Activated effector memory CD4-positive, alpha-beta T cell treated with Interleukin-2 at 50 U/mL for 16 hours (primary cell): ENCODE measurements at places on chromosomes 6 and 20.

DNA sequence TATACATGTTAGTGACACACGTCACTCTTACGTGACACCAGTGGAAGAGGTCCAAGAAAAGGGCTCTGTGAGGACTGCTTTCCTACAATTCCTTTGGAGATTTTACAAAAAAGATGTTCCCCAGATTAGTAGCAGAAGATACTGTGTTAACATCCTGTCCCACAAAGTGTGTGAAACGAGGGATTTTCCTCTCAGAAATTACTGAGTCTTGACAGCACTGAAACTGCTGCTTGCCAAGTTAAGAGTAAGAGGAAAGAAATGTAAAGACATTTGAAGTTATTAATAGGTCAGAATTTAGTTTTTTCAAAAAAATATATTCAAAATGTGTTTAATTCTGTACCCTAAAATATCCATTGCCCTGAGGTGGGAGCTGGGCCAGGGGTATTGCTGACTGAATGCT is 58.8 kb upstream of the MAP7 start:
- DNase-seq: no peak

DNA sequence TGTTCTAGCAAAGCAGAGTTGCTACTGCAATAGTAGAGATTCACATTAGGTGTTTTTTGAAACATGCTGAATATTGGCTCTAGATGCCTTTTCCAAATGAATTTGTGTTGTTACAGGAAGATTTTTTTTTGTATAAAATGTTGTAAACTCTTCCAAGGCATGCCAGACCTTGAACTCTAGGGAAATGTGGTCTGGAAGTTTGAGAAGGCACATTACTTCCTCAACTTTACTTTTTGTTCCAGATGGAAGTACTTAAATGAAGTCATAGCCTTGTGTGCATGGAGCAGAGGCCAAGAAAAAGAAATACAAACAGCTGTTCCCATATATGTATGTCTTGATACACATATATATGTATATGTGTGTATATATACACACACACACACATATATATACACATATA is 585.7 kb upstream of the MARCKS start:
- DNase-seq: no peak

DNA sequence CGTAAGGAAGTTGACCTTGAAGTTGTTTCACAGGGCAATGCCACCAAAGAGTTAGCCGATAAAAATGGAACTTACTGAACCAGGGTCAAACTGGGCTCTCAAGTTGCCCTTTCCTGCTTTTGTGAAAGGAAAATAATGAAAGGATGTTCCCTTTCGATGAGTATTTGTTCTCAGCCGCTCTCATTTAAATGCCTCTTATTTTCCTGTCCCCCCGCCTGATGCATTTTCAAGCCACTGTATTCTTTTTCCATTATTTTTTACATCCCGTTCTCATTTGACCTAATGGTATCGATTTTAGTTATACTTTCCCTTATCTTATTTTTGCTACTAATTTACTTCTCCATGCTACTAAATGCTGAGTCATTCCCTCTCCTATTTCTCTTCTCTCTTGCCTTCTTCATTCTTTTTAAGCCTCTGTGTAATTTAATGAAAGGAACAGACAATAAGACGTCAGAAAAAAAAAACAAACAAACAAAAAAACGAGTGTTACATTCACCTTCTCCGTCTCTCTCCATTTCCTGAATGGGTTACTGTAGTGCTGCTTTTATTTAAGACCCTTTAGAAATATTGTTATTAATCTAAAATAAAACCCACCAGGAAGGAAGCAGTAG is 655 bp upstream of the NDUFAF4 start:
- DNase-seq: no peak

DNA sequence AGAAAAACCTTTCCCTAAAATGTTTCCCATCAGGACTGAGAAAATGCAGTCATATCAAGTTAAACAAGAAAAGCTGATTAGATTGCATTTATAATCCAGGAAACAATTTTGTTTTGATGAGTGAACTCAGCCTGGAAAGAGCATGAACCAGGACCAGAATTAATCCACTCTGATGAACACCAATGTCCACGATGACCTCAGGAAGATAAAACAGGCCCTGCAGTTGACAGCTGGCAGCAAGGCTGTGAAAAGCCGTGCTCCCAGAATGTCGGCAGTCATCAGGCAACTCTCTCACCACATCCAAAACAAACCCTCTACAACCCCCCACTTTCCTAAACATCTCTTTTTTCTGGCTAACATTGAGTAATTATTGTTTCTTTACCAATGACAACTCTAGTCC is 74.0 kb upstream of the PROKR2 start:
- no peak for DNase-seq

DNA sequence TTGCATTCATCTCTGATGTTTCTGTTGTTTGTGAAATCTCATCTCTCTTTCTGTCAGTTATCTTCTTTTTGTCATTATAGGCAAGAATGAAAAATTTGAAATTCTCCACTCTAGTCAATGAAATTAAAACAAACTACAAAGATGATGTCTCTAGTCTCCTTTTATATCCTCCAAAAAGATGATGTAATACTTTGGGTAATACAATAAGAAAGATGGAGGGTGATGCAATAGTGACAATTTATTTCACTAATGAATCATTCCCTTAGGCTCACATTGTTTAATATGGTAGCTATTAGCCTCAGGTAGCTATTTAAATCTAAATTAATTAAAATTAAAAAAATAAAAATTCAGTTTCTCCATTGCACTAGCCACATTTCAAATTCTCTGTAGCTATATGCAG is 145.4 kb downstream of the UST start:
- no peak for DNase-seq

DNA sequence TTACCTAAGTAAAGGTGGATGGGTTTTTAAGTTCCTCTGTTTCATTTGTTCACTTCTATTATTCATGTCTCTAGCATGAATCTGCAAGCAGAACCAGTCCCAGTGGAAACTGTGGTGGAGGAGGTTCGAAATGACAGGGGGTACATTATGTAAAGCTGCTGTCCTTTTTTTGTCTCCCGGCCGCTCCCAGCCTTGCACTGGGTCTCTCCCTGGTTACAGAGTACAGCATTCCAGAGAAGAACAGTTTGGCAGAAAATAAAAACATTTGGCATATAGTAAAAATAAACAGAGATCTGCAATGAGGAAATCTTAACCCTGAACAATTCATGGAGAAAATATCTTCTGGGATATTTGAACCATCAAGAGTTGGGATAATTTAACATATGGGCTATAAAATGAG is 34.6 kb upstream of the TAGAP start:
- DNase-seq: no peak

GRCh38 chr20:17616480-17617211 is 46.8 kb downstream of the DSTN start:
- no peak for DNase-seq

DNA sequence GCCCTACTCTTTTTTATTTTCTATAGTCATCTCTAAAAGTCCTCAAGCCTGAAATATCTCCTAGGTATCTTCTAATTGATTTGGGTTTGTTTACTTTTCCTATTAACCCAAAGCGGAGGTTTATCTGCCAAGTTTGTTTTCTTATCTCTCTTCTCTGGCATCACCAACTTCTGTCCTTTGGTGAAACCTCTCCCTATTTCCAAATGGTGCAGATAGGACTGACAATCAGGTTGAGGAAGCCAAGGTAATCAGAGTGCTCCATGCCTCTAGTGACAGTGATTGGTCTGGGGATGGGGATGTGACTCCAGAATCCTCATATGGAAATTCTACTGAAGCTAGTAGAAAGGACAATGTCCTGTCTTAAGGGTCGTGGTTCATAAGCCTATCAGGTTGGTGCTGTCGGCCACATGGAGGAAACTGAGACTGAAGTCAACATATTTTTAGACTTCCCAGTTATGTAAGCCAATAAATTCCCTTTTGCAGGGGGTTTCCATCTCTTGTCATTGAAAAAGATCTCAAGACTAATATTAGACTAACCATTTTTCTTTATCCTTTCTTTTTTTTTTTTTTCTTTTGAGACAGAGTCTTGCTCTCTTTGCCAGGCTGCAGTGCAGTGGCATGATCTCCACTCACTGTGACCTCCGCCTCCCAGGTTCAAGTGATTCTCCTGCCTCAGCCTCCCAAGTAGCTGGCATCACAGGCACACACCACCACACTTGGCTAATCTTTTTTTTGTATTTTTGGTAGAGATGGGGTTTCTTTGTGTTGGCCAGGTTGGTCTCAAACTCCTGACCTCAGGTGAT is 28.0 kb downstream of the KIF6 start:
- DNase-seq: no peak

DNA sequence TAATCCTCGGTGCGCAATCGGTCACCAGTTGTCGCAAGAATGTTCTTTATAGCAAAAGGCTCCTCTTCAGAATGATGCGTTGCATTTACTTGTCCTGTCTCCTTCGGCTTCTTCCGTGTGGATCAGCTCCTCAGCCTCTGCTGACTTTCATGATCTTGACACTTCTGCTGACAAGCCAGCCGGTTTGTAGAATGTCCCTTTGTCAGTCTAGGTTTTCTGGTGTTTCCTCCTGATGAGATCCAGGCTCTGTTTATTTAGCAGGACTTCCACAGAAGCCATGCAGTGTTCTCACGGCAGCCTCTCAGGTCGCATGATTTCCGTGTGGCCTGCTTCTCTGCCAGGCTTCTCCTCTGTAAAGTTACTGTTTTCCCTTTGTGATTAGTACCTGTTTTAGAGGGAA is 66.9 kb downstream of the STX11 start:
- no peak for DNase-seq

- no peak for DNase-seq
Observed at GRCh38 chr6:10976571-10976970, 67.5 kb downstream of the ELOVL2 start.

- no peak for DNase-seq
Observed at GRCh38 chr6:154427446-154427845, 70.8 kb upstream of the IPCEF1 start.

DNA sequence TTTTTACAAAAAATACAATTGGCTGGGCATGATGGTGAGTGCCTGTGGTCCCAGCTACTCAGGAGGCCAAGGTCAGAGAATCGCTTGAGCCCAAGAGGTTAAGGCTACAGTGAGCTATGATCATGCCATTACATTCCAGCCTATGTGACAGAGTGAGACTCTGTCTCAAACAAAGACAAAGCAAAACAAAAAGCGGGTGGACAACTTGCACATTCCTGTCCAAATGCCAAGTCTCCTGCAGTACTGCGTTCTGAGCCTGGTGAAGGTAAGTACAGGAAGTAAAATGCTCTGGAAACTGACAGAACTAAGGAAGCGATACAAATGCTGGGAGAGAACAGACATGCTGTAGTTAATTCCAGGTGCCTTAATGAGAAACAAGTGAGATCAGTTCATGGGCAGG is 20.4 kb upstream of the TMEM242 start:
- no peak for DNase-seq

- DNase-seq: no peak
Observed at GRCh38 chr20:23870461-23870860, 9.1 kb downstream of the CST5 start.

DNA sequence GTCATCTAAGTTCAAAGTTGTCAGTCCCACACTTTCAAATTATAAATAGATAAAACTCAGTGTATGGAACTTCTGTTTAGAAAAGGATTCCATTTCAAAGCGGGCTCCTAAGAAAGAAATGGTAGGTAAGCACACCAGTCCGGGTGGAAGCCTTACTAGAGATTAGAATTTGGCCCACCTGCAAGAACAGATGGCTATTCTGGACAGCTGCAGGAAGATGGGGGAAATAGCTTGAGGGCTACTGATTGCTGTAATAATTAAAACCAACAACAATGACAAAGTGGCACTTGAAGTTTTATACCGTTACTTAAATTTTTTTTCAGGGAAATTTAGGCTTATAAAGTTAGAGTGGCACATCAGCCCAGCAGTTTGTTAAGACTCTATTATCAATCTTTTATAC is 83.3 kb downstream of the HIVEP2 start:
- no peak for DNase-seq

DNA sequence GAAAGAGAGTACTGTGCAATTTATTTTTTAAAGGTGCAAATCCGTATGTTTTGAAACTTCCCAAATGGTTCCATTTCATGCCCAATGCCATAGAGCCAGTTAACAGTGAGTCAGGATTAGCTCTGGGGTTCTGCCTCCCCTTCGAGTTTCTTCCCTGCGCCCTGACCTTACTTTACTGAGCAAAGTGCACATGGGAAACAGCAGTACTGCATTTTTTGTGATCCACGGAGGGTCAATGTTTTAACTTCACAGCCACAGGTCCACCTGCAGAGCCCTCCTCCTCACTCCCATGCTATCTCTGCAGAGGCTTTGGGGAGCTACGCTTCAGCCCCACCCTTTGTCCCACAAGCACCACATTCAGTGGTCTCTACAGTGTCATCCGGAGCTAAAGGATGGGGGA is 44.0 kb upstream of the CNKSR3 start:
- no peak for DNase-seq

- no peak for DNase-seq
Observed at GRCh38 chr6:45830441-45831139, 185.1 kb downstream of the CLIC5 start.

GRCh38 chr6:129753422-129753821 is 43.4 kb upstream of the ARHGAP18 start:
- no peak for DNase-seq

- DNase-seq: no peak
Observed at GRCh38 chr6:152952045-152952444, 30.8 kb downstream of the FBXO5 start.

DNA sequence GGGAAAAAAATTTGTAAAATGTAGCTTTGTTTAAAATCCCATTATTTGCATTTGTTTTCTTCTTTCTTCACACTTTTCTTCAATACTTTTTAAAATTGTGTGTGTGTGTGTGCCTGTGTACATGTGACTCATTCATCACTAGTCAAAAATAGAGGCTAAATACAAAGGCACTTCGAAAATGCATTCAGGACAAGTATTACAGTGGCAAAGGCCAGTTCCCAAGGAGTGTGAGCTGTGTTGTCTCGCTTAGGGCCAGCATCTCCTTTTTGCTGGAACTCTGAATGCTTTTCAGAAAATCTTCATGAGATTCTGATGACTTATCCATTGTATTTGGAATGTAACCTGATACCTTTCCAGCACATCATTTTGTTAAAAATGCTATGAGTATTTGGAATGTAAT is 288.5 kb upstream of the CNR1 start:
- no peak for DNase-seq

- no peak for DNase-seq
Observed at GRCh38 chr6:165636402-165637048, 26.5 kb downstream of the PDE10A start.

DNA sequence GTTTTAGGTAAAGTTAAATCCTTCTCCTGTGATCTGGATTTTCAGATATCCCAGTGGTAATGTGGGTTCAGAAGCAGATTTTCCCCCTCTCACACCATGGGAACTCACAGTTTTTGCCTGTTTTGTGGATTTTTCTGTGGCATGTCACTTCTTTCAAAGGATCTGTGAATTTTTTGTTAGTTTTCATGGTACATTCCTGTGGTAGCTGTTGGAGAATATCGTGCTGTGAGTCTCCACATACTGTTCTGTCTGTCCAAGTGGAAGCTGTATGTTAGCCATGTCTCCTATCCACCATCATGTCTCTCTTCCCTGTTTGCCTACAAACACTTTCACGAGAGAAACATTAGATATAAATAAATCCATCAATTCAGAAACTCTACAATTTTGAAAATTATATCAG is 378.7 kb upstream of the ADGRB3 start:
- no peak for DNase-seq

GRCh38 chr6:107982486-107982885 is 24.5 kb upstream of the SEC63 start:
- DNase-seq: no peak

GRCh38 chr6:24929242-24929641 is 6.5 kb downstream of the RIPOR2 start:
- no peak for DNase-seq
